ENCODE measurements at places on chromosomes 16 and 17. TPM values are rescaled to one million over a fixed set of nuclear protein-coding genes. Genes with fewer than 3 reads are reported as not detected.
A peak's percentile ranks its signal among the peaks of the same experiment; 100 is the strongest.

- no peak overlapping the region for H3K27ac ChIP-seq
- no peak overlapping the region for H3K4me3 ChIP-seq
- H3K27me3 ChIP-seq, result no peaks in the 10 kb centered on the region
Observed at GRCh38 chr17:67168496-67168895, 76.5 kb downstream of the HELZ start.

- no peak overlapping the region for H3K27ac ChIP-seq
- H3K4me3 ChIP-seq, result no peak overlapping the region
- DNase-seq, result no peak
- H3K36me3 ChIP-seq, result peaks cover 39% of the 10 kb centered on the region
- H3K4me1 ChIP-seq, result no peaks in the 10 kb centered on the region
Observed at GRCh38 chr17:69535016-69535570, 120.6 kb downstream of the MAP2K6 start.

- H3K36me3 ChIP-seq, result no peaks in the 10 kb centered on the region
- H3K27ac ChIP-seq, result no peak overlapping the region
- no peak overlapping the region for H3K4me3 ChIP-seq
Observed at GRCh38 chr16:83541231-83541630, 266.5 kb upstream of the HSBP1 start.

DNA sequence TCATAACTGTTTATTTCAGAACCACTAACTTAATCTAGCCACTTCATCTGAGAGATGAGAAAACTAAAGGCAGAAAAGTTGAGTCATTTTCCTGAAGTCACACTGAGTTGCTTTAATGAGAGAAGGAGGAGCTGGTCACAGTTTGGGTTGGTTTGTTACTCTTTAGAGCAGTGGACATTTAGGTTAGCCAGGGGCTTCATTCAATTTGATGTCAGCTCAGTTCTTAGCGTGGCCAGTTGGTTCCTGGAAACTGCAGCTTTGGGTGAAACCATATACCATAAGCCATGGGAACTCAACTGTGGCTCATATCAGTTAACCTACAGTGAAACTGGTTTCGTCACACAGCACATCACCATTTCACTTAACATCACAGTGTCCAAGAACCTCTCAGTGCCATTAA, 59.2 kb upstream of the ADORA2B start:
- H3K36me3 ChIP-seq, result no peaks in the 10 kb centered on the region
- DNase-seq, result no peak
- H3K27ac ChIP-seq, result no peak overlapping the region
- H3K4me1 ChIP-seq, result peaks cover 12% of the 10 kb centered on the region

DNA sequence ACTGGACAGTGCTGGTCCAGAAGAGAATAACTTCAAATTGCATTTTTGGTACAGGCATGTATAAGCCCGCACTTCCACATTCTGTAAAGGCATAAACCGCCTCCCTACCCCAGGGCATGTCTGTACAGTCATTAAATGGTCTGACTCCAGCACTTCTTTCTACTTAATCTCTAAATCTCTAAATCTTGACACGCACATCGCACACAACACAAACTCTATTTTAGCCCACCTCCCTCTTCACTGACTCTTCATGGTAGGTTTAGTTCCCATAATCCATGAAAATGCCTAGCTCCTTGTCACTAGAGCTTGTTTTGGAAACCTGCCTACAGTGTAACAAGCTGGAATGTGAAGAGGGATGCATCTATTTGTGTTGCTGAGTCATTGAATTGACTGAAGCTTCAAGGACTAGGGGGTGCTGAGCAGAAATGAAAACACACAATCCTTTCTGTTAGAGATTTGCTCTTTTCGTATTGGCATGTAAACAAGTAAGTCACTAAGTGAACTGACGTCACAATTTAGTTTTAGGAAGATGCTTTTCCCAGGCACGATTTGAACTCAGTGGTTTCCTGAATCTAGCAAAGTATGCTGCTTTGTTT, 1.6 kb upstream of the DUSP14 start:
- peak; percentile 51 for DNase-seq
- no peak overlapping the region for H3K27ac ChIP-seq
- peak overlapping the region; percentile 81 for H3K4me3 ChIP-seq
- peaks cover 35% of the 10 kb centered on the region for H3K4me1 ChIP-seq

- H3K4me1 ChIP-seq, result peaks cover 29% of the 10 kb centered on the region
- no peak for DNase-seq
- H3K36me3 ChIP-seq, result no peaks in the 10 kb centered on the region
- H3K27me3 ChIP-seq, result no peaks in the 10 kb centered on the region
Observed at GRCh38 chr17:78779850-78780249, 2.2 kb downstream of the CYTH1 start.

- no peak overlapping the region for H3K27ac ChIP-seq
- no peaks in the 10 kb centered on the region for H3K4me1 ChIP-seq
- H3K27me3 ChIP-seq, result no peaks in the 10 kb centered on the region
- no peaks in the 10 kb centered on the region for H3K36me3 ChIP-seq
- H3K4me3 ChIP-seq, result no peak overlapping the region
Observed at GRCh38 chr16:89268987-89269735, 51.7 kb downstream of the ZNF778 start.

The INCA1 gene
- not detected for total RNA-seq

The NOG gene
- not detected for total RNA-seq

The HOXB4 gene
- total RNA-seq, result 6.6 TPM

The LHX1 gene
- not detected for total RNA-seq

DNA sequence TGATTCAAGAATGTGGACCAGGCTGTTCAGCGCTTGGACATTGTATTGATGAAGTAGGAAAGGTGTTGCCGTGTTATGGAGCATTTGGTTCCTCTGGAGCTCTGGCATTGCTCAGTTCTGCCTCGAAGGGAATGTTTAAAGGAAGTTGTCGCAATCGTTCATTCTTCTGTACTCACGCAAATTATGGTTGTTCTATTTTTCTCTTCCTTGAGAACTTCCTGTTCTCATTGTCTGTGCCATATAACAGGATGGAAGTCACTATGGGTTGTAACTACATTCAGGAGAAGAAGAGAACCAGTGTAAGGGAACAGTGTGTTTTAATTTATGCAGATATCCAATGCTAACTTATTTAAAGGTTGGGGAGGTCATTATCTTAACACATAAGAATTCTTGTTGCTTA, 13.0 kb downstream of the PCTP start:
- no peak overlapping the region for H3K27ac ChIP-seq
- H3K36me3 ChIP-seq, result no peaks in the 10 kb centered on the region
- DNase-seq, result no peak
- peaks cover 7% of the 10 kb centered on the region for H3K4me1 ChIP-seq
- H3K27me3 ChIP-seq, result no peaks in the 10 kb centered on the region

DNA sequence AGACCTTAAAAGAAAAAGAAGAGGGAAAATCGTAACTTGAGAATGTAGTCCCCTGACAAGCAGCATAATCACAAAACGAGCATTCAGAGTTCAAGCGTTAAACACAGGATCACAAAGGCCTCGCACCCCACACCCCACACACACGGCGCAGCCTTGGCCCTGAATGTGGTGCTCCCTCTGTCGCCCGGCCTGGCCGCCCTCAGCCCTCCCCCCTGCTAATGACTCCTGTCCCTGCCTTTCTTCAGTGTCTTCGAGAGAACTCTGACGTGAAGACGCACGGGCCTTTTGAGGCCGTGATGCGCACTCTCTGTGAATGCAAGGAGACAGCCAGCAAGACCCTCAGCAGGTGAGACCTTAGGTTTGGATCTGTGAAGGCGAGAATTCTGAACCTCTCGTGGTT, 47.5 kb upstream of the ENDOV start:
- DNase-seq, result no peak
- H3K27me3 ChIP-seq, result no peaks in the 10 kb centered on the region
- no peak overlapping the region for H3K4me3 ChIP-seq

The EVI2B gene
- total RNA-seq, result 0.76 TPM

The B9D1 gene
- 29.1 TPM for total RNA-seq

The KRT17 gene
- total RNA-seq, result not detected

The MED13 gene
- total RNA-seq, result 90.3 TPM

- no peak overlapping the region for H3K27ac ChIP-seq
- no peaks in the 10 kb centered on the region for H3K27me3 ChIP-seq
- DNase-seq, result no peak
Observed at GRCh38 chr17:17152385-17152784, 53.7 kb downstream of the PLD6 start.

The MPP2 gene
- total RNA-seq, result not detected

The CBX2 gene
- 8.4 TPM for total RNA-seq

DNA sequence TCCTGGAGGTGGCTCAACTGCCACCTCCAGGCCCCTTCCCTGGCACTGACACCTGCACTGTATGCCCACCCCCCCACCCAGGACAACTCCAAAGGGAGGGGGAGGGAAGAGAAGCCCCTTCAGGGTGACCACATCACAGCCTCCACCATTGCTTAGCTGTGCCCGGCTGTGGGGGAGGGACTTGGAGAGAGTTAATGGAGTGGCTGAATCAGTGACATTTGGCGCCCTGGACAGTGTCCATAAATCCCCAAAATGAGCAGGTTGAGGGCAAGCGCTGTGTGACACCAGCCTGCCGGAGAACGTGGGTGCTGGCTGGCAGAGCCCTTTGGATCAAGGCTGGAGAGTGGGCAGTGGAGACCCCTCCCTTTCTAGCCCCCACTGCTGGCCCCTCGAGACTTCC, 883 bp downstream of the USH1G start:
- H3K27me3 ChIP-seq, result no peaks in the 10 kb centered on the region
- no peak overlapping the region for H3K4me3 ChIP-seq
- no peak for DNase-seq
- no peaks in the 10 kb centered on the region for H3K36me3 ChIP-seq
- H3K27ac ChIP-seq, result no peak overlapping the region

GRCh38 chr17:77347544-77347943, 206.8 kb downstream of the SEC14L1 start:
- no peaks in the 10 kb centered on the region for H3K4me1 ChIP-seq
- no peaks in the 10 kb centered on the region for H3K27me3 ChIP-seq
- H3K4me3 ChIP-seq, result no peak overlapping the region

GRCh38 chr17:42399121-42399520, 10.9 kb upstream of the STAT3 start:
- no peak overlapping the region for H3K27ac ChIP-seq
- peaks cover under 1% of the 10 kb centered on the region for H3K4me1 ChIP-seq
- no peaks in the 10 kb centered on the region for H3K27me3 ChIP-seq

- peaks cover 9% of the 10 kb centered on the region for H3K36me3 ChIP-seq
- no peak for DNase-seq
- no peaks in the 10 kb centered on the region for H3K4me1 ChIP-seq
- no peak overlapping the region for H3K4me3 ChIP-seq
- no peak overlapping the region for H3K27ac ChIP-seq
Observed at GRCh38 chr17:4187076-4187475, 44.1 kb downstream of the CYB5D2 start.

The TBC1D24 gene
- total RNA-seq, result 15.8 TPM

The CHST4 gene
- total RNA-seq, result 0.22 TPM

DNA sequence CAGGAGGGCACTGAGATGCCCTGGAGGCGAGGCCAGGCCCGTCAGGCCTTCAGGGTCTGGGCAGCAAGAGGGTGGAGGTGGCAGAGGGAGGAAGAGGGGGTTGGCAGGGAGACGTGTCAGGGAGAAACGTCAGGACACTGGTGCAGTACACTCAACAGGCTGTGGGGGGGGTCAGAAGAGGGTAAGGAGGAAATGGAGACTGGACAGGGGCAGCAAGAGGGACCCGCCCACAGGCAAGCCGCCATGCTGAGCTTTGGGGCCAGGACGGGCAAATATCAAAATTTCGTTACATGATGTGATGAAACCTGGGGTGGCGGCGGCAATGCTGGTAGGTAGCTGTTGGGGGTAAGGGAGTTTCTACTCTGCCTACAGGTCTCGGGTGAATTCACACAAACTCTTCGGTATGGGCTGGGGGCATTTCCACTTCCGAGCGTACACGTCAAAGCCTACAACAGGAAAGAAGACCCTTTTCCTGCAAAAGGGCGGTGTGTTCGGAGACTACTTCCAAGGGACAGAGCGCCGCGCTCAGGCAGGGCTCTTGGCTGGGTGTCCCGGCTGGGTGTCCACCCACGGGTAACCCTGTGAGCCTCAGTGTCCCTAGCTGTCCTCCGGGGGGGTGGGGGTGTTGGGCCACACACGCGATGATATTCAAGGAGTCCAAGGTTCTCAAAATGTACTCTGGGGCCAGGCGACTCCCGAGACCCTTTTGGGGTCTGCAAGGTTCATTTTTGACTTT, 43.3 kb upstream of the ATP2A3 start:
- DNase-seq, result no peak
- no peak overlapping the region for H3K27ac ChIP-seq
- no peaks in the 10 kb centered on the region for H3K27me3 ChIP-seq
- no peak overlapping the region for H3K4me3 ChIP-seq
- peaks cover 8% of the 10 kb centered on the region for H3K4me1 ChIP-seq

DNA sequence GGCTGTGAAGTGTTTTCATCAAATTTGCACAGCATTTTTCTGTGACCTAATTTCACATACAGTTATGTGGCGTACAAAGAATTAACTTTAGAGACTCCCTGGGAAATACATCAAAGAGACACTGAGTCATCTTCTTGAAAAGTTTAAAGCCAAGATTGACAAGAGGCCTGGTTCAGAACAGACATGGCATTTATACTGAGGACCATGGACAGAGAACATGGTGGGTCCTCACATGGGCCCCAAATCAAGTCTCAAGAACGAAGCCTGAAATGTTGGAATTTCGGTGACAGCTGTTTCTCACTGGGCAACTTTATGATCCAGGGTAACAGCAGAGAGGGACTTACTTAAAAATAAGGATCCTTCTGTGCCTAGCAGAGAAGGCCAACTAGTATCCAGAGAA, 311.5 kb upstream of the KCNJ16 start:
- no peak for DNase-seq
- H3K4me3 ChIP-seq, result no peak overlapping the region
- no peaks in the 10 kb centered on the region for H3K36me3 ChIP-seq
- no peak overlapping the region for H3K27ac ChIP-seq
- H3K4me1 ChIP-seq, result peaks cover 14% of the 10 kb centered on the region

GRCh38 chr16:11251525-11252481, 4.2 kb downstream of the SOCS1 start:
- no peaks in the 10 kb centered on the region for H3K27me3 ChIP-seq
- H3K4me1 ChIP-seq, result peaks cover 69% of the 10 kb centered on the region
- DNase-seq, result peak; percentile 60
- no peaks in the 10 kb centered on the region for H3K36me3 ChIP-seq
- no peak overlapping the region for H3K27ac ChIP-seq

DNA sequence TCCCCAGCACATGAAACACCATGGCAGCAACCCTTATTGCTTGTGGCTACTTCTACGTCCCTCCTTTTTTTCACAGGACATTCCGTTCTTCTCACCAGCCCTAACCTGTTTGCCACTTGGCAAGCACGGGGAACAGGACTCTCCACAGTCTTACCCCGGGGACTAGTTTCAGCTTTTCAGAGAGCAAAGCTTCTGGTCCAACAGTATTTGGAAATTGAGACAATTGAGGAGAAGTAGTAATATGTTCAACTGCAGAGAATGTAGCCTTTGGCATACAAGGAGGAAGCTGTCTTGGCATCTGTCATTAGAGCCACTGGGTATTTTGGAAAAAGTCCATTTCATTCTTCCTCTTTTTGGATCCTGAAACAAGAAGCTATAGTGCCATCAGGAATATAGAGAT, 65.7 kb downstream of the MAP2K6 start:
- H3K4me1 ChIP-seq, result peaks cover 27% of the 10 kb centered on the region
- H3K4me3 ChIP-seq, result no peak overlapping the region
- DNase-seq, result no peak
- no peaks in the 10 kb centered on the region for H3K36me3 ChIP-seq

The ASGR1 gene
- total RNA-seq, result not detected

The TNS4 gene
- total RNA-seq, result not detected
